ENCODE measurements at places on chromosomes 5 and 9.

DNA sequence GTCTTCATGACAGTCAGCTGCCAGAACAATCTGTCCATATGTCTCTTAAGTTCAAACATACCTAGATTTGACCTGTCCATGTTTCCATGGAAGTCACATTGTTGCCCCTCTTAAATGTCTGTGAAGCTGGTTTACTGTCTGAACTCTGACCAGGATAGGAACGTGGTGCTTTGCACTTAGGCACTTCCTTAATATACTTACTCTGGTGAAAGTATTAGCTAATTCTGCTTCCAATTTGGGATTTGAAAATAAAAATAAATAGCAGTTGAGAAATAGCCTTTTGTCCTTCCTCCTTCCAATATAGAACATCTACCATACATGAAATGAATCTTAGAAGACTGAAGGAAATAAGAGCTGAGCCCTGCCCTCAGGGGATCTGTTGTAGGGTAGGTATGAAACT is 524.5 kb upstream of the CLINT1 start:
- DNase-seq: no peak

- DNase-seq: no peak
Measured at GRCh38 chr5:112573441-112573840, 154.4 kb upstream of the EPB41L4A start.

DNA sequence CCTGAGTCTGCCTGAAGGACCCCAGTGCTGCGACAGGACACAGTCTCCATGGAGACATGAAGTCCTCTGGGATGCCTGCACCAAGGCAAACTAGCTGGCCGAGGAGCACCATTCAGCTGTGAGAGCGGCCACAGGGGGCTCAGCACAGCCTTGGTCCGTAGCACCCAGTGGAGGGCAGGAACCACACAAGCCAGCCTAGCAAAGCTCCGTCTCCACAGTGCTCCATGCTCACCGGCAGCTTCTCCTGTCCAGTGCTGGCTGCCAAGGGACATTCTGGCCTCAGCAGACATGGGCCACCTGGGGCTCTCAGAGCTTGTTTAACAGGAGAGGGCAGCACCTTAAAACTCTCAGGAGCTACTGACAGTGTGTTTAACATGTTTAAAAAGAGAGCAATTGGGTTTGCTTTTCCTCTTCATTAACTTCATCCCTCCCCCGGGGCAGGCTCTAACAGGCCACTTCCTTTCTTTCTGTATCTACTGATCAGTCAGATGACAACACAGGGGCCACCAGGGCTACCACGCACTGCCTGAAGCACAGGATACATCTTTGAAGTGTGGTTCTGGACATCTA is 57.0 kb downstream of the SECISBP2 start:
- no peak for DNase-seq

DNA sequence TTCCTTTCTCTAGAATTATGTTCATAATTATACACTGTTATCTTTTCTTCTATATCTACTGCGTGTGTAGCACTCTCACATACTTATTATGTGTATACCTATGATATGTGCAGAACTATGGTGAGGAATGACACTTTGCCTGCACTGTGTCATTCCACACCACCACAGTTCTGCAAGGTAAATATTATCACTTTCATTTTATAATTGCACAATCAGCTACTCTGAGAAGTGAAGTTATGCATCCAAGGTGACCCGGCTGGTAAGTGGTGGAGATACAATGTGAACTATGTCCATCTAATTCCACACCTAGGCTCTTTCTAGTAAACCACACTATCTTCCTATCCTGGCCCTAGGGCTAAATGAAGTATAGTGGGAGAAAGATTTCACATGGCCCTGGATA is 170.1 kb upstream of the ATP10B start:
- no peak for DNase-seq

GRCh38 chr9:81776390-81776789 is 87.0 kb upstream of the TLE1 start:
- DNase-seq: no peak

GRCh38 chr9:135533113-135533512 is 11.9 kb downstream of the LCN1 start:
- DNase-seq: no peak

- DNase-seq: no peak
Measured at GRCh38 chr9:123795336-123795735, 134.6 kb downstream of the DENND1A start.

DNA sequence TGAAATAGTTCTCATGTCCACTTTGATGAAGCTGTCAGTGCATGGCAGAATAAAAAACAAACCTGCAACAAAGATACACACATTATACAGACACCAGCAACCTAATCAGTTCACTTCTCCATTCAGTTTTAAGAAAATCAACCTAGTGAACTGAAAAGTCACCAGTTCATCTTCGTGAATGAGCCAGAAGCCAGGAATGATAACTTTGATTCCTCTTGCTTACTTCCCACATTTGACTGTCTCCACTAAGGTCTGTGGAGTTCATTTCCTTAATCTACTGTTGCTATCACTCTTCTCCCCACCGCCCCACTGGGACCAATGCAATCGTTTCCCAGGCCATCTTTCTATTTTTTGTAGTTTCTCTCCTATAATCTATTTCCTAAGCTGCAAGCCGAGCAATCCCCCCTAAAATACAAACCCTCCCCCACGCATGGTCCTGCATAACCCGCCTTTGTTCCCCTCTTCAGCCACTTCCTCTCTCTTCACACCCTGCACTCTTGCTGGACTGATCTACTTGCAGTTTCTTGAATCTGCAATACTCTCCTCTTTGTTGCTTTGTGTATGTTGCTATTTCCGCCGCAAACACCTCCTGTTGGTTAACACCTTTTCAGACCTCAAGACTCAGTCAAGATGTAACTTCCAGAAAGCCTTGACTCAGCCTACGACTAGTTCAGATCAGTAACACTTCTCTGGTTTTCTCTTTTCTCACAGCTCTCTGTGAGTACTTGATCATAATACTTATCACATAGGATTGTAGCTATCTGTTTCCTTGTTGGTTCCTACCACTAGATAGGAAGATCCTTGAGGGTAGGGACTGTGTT is 16.6 kb downstream of the STOM start:
- DNase-seq: no peak

- DNase-seq: no peak
Measured at GRCh38 chr5:95304711-95305110, 19.8 kb upstream of the MCTP1 start.

DNA sequence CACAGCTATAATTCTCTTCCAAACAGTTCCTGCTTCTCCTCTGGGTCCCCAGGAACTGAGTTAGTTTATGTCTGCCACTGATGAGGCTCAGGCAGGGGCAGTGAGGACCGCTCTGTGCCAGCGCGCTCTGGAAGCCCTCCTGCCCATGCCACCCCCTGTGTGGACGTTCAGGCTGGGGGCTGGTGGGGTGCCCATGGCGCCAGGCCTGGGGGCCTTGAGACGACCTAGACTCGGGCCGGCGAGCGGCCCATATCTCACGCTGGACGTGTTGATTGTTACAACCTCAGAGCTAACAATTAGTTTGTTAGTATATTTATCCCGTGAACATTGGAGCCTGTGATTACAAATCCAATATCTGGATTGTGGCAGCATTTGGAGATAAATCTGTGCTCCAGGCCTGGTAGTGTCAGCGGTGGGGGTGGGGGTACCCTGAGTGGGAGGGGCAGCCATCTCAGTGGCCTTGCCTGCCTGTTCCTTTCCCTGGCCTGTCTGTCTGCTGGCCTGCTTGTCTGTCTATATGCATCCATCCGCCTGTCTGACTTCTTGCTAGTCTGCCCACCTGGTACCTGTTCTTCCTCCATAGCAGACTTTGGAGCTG is 256.5 kb upstream of the MVB12B start:
- no peak for DNase-seq

DNA sequence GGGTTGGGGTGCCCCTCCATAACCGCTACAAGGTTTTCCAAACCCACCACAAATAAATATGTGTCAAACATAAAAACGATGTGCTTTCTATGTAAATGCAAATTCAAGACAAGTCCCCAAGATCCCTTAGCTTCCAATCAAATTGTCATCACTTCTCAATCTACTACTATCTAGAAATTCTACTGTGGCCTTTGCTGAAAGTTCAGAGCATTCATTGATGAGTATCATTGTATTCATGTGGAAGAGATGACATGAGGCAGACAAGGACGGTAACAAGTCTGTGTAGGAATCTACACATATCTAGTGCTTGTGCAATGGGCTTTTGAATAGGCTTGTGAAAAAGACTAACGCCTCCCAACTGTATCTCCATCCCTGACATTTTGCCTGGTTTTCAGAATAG is 524.6 kb downstream of the PDE4D start:
- no peak for DNase-seq

GRCh38 chr5:15010936-15011335 is 139.4 kb upstream of the ANKH start:
- DNase-seq: peak; percentile 21

- DNase-seq: no peak
Measured at GRCh38 chr5:63854076-63854475, 108.2 kb downstream of the HTR1A start.

DNA sequence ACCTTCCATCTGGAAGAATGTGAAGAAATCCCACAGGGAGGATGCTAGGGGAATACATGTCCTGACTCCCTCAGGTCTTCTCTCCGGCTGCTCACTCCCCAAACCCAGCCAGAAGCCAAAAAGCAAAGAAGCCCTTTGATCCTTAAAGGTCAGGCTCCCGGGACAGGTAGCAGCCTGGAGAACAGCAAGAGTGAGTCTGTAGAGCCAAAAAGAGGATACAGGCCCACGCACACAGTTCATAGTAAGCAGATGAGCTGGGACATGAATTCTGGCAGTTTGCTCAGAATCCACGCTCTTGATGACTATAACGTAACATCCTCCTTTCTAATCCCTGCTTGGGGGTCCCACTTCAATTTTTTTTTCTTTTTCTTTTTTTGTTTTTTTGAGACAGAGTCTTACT is 72.0 kb upstream of the SLC44A1 start:
- DNase-seq: no peak

DNA sequence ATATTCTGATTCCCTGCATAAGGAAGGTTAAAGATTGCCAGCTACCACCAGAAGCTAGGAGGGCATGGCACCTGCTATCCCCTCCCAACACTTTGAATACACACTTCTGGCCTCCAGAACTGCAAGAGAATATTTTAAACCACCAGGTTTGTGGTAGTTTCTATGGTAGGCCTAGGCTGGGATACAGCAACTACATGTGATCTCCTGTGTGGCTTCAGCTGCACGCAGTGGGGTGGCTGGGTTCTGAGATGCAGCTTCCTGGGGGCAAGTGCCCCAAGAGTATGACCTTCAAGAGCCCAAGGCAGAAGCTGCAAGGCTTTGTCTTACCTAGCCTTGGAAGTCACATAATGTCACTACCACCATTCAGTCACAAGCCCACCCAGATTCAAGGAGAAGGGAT is 39.6 kb downstream of the GCNT4 start:
- no peak for DNase-seq

DNA sequence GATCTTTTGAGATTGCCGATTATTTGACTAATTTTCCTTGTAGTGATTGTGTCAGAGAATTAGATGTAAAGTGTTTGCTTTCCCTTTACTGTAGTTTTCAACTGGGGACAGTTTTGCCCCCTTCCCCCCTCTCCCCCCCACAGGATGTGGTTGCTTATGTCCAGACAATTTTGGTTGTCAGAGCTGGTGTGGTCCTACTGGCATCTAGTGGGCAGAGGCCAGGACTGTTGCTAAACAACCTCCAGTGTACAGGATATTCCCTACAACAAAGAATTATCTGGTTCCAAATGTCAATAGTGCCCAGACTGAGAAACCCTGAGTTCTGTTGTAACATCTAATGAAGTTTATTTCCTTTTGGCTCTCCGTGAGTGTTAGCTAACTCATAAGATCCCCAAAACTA is 20.0 kb downstream of the TMEFF1 start:
- peak; percentile 68 for DNase-seq

DNA sequence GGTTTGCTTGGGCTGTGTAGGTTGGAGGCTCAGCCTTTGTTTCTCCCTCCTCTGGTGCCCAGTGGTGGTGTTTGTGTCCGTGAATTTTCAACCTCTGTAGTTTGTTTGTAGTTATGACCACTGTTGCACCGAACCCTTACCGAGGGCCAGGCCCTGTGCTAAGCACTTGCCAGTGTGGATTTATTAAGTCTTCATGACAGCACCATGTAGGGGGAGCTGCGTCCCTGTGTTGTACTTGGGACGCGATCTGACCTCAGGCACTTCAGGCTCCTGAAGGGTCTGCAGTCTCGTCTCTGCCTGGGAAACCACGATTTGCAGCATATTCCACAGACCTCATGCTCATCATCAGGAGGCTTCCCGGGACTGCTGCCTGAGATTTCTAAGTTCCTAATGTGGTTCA is 12.8 kb downstream of the TENT4A start:
- DNase-seq: no peak

DNA sequence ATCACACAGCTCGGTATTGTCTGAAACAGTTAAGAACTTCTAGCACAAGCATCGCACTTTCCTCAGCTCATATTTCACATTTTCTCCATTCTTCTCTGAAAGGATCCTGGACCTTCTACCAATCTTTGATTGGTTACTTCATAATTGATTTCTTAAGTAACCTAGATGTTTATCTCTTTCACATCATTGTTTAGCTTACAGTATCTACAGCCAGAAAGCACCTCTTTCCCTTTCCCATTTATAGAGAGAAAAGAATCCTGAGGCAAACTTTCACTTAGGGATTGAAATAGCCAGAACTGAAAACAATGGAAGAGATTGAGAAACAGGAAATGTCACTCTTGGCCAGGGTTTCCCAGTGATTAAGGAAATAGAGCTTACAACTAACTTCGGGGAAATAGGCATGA is 2.5 kb downstream of the IL33 start:
- DNase-seq: peak; percentile 78

DNA sequence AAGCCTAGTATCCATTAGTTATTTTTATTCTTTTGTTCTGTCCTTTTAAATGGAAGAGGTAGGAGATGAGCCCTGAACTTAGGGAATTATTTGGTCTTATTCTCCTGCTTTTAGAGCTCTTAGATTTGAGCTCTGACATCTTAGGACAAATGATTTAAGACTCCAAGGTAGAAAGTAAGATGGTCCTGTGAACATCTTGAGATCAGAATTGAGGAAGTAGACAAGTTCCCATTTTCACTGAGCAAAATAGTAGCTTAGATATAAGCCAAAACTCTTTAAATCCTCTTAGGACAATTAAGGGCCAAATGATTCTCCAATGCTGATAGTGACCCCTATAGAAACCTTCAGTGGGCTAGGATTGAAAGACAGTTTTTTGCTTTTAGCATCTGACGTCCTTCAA is 53.0 kb upstream of the RUSC2 start:
- no peak for DNase-seq
